ENCODE measurements at places on chromosomes 2 and 18. TPM values are rescaled to one million over a fixed set of nuclear protein-coding genes. Genes with fewer than 3 reads are reported as not detected.

DNA sequence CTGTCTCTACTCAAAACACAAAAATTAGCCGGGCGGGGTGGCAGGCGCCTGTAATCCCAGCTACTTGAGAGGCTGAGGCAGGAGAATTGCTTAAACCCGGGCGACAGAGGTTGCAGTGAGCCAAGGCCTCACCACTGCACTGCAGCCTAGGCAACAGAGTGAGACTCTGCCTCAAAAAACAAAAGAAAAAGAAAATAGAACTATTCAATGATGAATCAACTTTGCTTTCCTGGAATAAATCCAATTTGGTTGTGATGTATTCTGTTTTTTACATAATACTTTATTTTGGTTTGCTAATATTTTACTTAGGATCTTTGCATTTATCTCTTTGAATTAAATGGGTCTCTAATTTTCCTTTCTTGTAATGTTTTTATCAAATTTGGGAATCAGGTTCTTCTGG lies 86.3 kb upstream of the MBOAT2 start:
- DNase-seq, result no peak

- peak; percentile 65 for DNase-seq
These were observed 559 bp downstream of the TMEM37 start for GRCh38 chr2:119431976-119432850.

Gene SLC5A7
- 0.39 TPM for polyA plus RNA-seq

GRCh38 chr2:219451661-219452360 lies 17.2 kb downstream of the SPEG start:
- peak; percentile 36 for DNase-seq

Gene NT5DC4
- polyA plus RNA-seq, result 0.53 TPM

Gene CDH19
- 0.13 TPM for polyA plus RNA-seq

DNA sequence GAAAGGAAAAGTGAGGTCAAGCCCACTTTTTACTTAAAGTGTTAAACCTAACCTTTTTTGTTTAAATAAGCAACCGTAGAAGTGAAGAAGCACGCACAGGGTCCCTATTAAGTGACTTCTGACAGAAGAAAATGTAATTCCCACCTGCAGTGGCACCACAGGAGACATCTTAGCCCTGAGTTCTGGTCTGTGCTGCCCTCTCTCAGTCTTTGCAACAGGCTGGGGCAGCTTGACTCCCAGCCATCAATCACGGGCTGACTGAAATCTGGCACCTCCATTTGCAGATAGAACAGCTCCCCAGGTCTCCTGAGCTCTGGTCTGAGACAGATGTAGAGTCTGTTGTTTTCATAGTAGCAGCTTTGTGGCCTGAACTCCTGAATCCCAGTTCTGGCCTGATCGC lies 170.0 kb downstream of the LTBP1 start:
- no peak for DNase-seq

GRCh38 chr2:45874344-45874743 lies 222.9 kb downstream of the PRKCE start:
- peak; percentile 53 for DNase-seq

GRCh38 chr2:181411105-181411849 lies 45.9 kb upstream of the ITGA4 start:
- DNase-seq, result peak; percentile 41

Gene SMCHD1
- 22.6 TPM for polyA plus RNA-seq

Gene CRYBA2
- polyA plus RNA-seq, result 0.08 TPM

DNA sequence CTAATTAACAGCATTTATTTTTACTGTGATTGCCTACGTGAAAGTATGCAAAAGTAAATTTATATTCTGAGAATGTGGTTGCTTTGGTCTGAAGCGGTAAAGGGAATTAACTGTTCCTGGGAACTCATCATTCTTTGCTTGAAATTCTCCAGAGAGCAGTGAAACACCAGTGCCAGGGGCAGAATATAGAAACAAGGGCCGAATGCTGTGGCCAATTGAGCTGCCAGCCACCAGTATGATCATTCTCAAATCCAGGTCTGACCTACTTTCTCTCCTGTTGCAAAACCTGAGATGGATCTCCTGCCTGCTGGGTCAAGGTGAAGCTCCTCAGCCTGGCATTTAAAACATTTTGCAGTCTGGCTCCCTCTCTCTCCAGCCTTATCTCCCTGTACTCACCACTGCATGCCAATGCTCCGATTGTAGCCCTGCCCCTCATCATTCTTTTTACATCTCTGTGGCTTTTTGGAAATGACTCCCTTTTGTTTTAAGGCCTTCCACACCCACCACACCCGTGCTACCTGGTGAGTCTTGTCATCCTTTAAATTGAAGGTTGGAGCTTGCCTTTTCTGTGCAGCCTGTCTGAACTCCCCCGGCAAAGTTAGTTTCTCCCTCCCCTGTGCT lies 94.5 kb upstream of the TMEM178A start:
- no peak for DNase-seq

Gene CXCR1
- polyA plus RNA-seq, result 0.47 TPM

DNA sequence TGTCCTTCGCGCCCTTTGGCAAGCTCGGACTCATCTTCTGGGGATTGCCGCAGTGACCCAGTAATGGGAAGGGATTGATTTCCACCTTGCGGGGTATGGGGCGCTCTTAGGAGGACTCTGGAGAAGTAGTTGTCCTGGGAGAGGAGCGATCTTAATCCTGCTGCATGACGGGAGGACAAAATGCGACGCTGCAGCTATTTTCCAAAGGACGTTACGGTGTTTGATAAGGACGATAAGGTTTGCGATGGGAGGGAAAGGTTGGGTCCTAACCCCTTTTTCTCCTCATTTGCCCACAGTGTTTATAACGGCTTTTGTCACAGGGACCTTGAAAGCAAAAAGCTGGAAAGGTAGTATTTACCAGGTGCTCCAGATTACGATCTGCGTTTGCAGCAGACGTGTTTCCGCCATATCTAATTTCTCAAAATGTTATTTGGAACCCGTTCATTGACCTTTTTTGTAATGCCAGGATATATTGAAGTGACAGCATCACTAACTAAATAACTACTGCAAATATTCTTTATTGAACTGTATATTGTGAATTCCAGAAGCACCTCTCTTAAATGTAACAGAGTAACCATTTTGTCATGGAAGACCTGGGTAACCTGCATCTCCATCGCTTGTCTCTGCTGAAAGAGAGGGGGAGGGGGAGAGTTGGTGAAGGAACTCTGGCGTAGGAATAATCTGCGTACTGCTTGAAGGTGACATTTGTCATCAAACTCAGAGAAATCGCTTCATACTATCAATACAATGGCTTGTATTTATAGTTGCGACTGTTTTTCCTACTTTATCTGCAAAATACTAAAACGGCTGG lies 590 bp downstream of the MDH1 start:
- DNase-seq, result no peak

GRCh38 chr2:207967121-207967520 lies 58.2 kb downstream of the PLEKHM3 start:
- no peak for DNase-seq

- no peak for DNase-seq
These were observed 45.8 kb downstream of the PSMG2 start for GRCh38 chr18:12748671-12749070.

Gene CHRND
- not detected for polyA plus RNA-seq

Gene EFHD1
- polyA plus RNA-seq, result 7.4 TPM

Gene NOSTRIN
- 38.1 TPM for polyA plus RNA-seq

- DNase-seq, result no peak
These were observed 205.2 kb upstream of the TPO start for GRCh38 chr2:1207962-1208510.

DNA sequence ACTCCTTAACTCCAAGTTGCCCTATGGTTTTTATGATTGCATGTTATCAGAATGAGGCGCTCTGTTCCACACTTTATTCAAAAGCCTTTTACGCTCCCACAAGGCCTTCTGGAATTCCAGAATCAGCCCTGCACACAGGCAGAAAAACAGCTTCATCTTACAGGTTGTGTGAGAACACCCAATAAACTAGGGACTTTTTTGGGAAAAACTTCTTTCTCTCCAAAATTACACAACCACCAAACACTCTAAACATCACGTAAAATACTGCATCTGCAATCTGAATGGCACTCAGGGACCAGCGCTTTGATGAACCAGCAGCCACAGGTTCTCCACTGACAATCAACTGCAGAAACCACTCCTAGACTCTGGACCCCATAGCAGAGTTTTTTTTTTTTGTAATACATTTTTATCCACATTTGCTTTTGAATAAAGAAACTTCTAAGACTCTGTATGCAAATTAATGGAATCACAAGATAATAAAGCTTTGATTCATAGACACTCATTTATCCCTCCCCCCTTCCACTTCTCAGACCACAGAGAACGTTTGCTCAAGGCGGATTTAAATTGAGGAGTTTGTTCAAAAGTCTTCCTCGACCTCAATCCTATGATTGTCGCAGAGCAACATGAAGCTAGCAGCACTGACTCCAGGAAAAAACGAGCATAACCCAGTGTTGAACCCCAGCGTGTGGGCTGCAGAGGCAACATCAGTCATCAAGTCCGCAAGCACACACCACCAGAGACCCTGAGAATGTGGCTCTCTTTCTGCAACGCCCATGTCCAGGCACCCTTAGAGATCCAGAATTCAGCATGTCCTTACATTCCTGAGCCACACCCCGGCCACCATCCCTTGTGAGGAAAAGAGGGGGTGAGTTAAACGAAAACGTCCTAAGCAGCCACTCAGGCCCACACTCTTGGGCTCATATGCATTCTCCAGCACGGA lies 116.5 kb downstream of the MBP start:
- no peak for DNase-seq

GRCh38 chr18:70398076-70398475 lies 109.2 kb downstream of the SOCS6 start:
- DNase-seq, result no peak

DNA sequence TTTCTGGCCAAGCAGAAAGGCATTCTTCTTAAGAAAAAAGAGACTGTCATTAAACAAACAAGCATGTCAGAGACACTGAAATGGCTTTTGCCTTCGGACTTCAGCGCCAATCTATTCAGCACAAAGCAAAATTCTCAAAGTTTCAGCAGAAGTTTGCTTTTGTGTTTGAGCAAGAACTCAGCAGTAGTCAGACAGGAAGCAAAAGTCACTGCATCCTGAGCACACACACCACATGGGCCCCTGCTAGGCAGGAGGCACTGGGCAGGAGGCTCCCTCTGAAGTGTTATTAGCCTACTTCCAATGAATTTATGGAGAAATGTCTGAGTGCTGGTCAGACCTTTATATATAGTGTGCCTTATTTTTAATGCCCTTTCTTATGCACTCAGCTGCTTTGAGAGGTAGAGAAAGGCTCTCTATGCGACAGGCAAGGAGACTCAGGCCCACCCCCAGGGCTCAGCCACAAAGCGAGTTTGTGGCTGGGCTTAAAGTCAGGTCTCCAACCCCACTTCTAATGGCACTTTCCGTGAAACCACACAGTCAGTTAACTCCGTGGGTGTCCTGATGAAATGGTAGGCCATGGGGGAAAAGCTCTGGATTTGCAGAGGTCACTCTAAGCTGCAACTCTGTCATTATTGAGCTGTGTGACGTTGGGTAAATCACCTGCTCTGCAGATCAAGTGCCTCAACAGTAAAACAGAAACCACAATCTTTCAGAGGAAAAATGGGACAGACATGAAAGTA lies 161.0 kb upstream of the TMEM200C start:
- peak; percentile 29 for DNase-seq

- no peak for DNase-seq
These were observed 56.9 kb upstream of the ALKAL2 start for GRCh38 chr2:344811-345210.

- peak; percentile 64 for DNase-seq
These were observed 17.2 kb downstream of the SH3YL1 start for GRCh38 chr2:246489-247144.

DNA sequence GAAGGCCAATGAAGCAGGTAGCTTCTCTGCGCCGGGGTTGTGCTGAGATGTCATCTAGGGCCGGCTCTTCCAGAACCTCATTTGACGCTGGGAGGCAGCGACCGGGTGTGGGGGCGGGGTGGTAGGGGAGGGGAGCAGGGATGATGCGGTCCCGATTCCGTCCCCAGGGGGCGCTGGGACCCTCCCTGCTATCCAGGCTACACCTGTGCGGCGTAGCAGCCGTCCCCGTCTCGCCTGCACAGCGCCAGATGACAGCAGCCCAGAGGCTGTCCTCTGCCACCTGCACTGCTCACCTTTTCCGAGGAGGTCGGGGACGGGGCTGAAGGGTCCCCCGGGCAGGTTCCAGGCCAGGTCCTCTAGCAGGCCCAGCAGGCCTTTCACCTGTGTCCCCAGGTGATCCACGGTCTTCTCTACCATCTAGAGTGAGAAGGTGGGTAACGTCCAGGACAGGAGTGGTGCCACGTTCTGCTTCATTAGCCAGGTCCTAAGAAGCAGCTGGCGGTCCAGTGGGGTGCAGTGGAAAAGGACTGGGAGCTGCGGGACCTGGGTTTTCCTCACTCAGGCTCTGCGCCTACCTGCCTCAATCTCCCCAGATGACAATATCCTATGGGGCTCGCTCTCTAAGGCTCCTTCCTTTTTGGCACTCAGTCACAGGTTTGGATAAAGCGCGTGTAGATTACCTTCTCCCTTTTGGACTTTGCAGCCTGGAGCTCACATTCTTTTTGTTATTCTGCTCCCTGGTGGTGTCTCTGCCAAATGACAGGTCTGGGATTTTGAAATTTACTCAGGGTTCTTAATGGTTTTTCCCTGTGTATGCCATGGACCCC lies 56.0 kb upstream of the RAB6C start:
- peak; percentile 64 for DNase-seq

- DNase-seq, result no peak
These were observed 103.8 kb downstream of the EPHA4 start for GRCh38 chr2:221468317-221468716.

Data from lung (tissue), 17 donors.